ENCODE measurements at places on chromosomes 3 and 15. TPM values are rescaled to one million over a fixed set of nuclear protein-coding genes. Genes with fewer than 3 reads are reported as not detected.

The IGF2BP2 gene
- 5.6 TPM for polyA plus RNA-seq

The ZNF662 gene
- 0.84 TPM for polyA plus RNA-seq

The LACTB gene
- 14.0 TPM for polyA plus RNA-seq

The LRRC31 gene
- polyA plus RNA-seq, result not detected

The SCN11A gene
- 0.06 TPM for polyA plus RNA-seq

The TPRG1 gene
- polyA plus RNA-seq, result 0.49 TPM

The GPR149 gene
- not detected for polyA plus RNA-seq

The PLA2G4D gene
- polyA plus RNA-seq, result not detected

The ITIH3 gene
- not detected for polyA plus RNA-seq

The UBAP1L gene
- 2.9 TPM for polyA plus RNA-seq

The DAZL gene
- polyA plus RNA-seq, result not detected

The TM4SF1 gene
- polyA plus RNA-seq, result 1,407 TPM

The MNS1 gene
- 0.11 TPM for polyA plus RNA-seq

The LSG1 gene
- polyA plus RNA-seq, result 50.0 TPM

The ADAMTSL3 gene
- polyA plus RNA-seq, result not detected

The GOLGA6L7 gene
- not detected for polyA plus RNA-seq

The FRMD5 gene
- polyA plus RNA-seq, result 17.9 TPM

The ATP8B4 gene
- polyA plus RNA-seq, result 0.08 TPM

The CHRM5 gene
- polyA plus RNA-seq, result 0.03 TPM

The P2RY14 gene
- not detected for polyA plus RNA-seq

The TRPC1 gene
- 3.0 TPM for polyA plus RNA-seq

The MLF1 gene
- 3.0 TPM for polyA plus RNA-seq

The TMEM89 gene
- not detected for polyA plus RNA-seq

The DNAH12 gene
- 0.10 TPM for polyA plus RNA-seq
